ENCODE measurements at places on chromosomes 3 and 15. TPM values are rescaled to one million over a fixed set of nuclear protein-coding genes. Genes with fewer than 3 reads are reported as not detected.

GRCh38 chr3:52310861-52311575, 5.1 kb upstream of the DNAH1 start:
- no peak for DNase-seq

DNA sequence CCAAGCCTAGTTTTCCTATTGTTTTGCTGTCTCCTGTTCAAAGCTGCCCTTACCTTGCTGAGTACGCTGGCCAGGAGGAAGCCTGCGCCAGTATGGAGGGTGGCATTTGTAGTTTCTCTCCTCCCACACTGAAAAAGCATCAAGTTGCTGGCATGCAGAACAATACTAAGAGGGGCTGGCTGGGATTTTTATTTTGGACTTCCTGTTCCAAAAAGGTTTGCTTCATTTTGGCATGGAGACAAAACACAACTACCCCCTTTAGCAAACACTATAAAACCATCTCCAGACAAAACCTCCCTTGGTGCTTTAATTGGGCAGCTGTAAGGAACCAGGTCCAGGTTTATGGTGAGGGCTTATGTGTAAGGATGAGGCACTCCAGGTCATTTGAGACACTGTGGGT, 457.6 kb downstream of the PDCD6IP start:
- no peak for DNase-seq

DNA sequence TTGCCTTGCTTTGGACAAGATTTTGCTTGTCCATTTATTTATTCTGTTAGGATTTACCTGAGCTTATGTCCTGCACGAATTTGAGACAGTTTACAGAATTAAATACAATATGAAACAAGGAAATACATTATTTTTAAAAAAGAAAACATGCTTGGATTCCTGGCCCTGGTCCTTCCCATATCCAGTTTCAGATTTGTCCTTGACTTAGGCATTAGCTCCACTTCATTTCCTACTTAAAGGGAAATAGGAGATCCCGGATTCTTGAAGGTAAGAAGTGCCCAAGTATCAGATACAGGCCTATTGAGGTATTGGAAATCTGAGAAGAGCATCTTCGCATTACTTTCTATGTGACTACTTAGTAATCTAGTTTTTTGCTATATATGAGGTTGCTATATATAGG, 672.0 kb downstream of the SI start:
- no peak for DNase-seq

GRCh38 chr3:131218196-131218595, 163.4 kb upstream of the NUDT16 start:
- peak; percentile 11 for DNase-seq

GRCh38 chr15:77143191-77143590, 72.3 kb upstream of the TSPAN3 start:
- DNase-seq, result peak; percentile 69

- no peak for DNase-seq
Observed at GRCh38 chr3:193884027-193884426, 251.9 kb upstream of the HES1 start.

GRCh38 chr15:89333959-89334509, 590 bp downstream of the POLG start:
- no peak for DNase-seq

GRCh38 chr15:34119291-34119690, 17.4 kb downstream of the PGBD4 start:
- DNase-seq, result peak; percentile 67

GRCh38 chr3:69196876-69197275, 74.5 kb upstream of the LMOD3 start:
- no peak for DNase-seq

- DNase-seq, result no peak
Observed at GRCh38 chr15:25169318-25169717, 214.5 kb downstream of the SNRPN start.

- peak; percentile 68 for DNase-seq
Observed at GRCh38 chr3:49313896-49314688, 25.8 kb downstream of the USP4 start.

DNA sequence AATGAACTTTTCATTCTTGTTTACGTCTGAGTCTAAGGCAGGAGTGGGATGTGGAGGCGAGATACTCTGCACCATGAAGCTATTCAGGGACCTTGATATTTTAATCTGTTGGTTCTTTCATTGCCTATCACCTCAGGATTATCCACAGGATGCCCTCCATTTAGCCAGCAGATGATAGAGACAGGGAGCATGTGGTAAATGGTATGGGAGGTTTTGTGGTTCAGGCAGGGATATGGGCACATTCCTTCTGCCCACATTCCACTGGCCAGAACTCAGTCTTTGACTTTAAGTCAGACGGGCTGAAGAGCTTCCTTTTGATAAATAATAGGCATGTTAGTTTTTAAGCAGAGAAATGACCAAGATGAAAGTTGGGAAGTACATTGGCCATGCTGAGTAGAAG, 548.0 kb upstream of the CCDC54 start:
- no peak for DNase-seq

GRCh38 chr15:45249125-45249780, 2.8 kb upstream of the SLC28A2 start:
- DNase-seq, result no peak

- no peak for DNase-seq
Observed at GRCh38 chr3:122230174-122230573, 46.7 kb downstream of the CASR start.

GRCh38 chr15:70088455-70088854, 9.3 kb downstream of the TLE3 start:
- no peak for DNase-seq

GRCh38 chr3:43038010-43038409, 58.9 kb downstream of the GASK1A start:
- DNase-seq, result no peak

DNA sequence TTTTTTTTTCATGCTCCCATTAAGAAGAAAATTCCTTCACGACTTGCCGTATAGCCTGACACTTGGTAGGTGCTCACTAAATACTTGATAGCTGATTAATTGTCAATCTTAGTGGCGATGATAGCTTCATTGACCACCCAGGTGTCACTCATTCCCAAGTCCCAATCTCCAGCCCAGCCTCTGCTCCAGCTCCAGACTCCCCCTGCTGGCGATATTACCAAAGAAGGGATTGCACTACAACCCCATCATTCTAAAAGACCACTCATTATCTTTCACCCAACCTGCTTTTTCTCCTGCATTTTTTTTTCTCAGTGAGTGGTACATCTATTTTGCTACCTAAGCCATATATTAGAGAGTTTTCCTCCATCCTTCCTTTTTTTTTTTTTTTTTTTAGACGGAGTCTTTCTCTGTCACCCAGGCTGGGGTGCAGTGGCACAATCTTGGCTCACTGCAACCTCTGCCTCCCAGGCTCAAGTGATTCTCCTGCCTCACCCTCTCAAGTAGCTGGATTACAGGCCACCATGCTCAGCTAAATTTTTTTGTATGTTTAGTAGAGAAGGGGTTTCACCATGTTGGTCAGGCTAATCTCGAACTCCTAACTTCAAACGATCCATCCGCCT, 19.5 kb upstream of the COMMD2 start:
- peak; percentile 56 for DNase-seq

Gene LSMEM2
- 2.7 TPM for total RNA-seq

Gene C3orf20
- not detected for total RNA-seq

Gene KIF23
- 12.0 TPM for total RNA-seq

Gene GOLGA6L9
- total RNA-seq, result 1.6 TPM

Gene RLBP1
- not detected for total RNA-seq

Gene CYP1A2
- total RNA-seq, result not detected

Gene DLEC1
- total RNA-seq, result not detected

Gene ARHGAP31
- total RNA-seq, result 4.5 TPM

Gene SKIC8
- 56.8 TPM for total RNA-seq

Gene LRTM1
- total RNA-seq, result 0.16 TPM

Data from myocyte (in vitro differentiated cells).